Effector memory CD4-positive, alpha-beta T cell (primary cell): ENCODE measurements at places on chromosomes 6 and 20.

DNA sequence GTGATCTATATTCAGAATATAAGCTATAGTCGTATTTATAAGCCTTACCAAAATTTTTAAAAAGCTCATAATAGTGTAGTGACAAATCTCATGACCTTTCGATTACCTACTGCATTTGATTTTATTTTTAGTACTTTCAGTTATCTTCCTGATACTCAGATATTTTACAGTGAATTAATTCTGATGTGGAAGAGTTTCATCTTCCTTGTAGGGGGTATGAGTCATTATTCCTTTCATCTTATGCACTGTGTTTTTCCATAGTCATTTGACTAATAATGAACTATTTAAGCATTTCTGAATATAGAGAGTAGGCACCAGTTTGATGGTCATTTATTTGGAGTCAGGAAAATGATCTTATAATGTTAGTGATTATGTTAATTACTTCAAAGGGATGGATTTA lies 36.4 kb downstream of the HDGFL1 start:
- no peak for DNase-seq

- no peak for DNase-seq
Observed at GRCh38 chr6:85058806-85059205, 294.4 kb upstream of the TBX18 start.

- no peak for DNase-seq
Observed at GRCh38 chr6:21527731-21528130, 65.8 kb upstream of the SOX4 start.

DNA sequence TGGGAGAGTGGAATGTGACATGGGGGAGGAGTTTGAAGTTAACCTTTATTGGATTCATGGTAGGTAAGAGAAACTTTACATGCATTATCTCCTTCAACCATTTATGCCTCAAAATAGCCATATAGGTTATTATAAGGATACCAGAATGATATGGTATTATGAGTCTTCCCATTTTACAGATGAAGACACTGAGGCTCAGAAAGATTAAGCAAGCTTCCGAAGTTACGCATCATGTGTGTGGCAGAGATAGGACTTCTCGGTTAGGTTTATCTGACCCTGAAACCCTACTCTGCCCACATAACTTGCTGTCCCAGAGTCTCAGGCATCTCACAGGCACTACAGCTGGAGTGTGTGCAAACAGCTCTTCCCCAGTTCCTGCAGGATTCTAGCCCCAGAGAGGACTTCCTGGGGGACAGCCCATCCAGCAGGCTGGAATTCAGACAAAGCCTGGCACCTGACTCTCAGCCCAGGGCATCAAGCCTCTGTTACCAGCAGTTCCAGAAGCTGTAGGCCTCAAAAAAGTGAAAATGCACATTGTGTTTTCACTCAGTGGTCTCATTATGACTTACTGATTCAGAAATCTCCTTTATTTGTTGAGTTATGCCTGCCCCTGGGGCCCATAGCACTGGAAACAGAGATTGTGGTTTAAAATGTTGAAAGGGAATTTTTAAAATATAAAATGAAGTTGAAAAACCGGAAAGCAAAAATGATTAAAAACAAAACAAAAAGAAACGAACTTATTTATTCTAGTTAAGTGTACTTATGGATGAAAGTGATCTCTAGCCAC lies 512.8 kb upstream of the CHD6 start:
- DNase-seq = no peak

DNA sequence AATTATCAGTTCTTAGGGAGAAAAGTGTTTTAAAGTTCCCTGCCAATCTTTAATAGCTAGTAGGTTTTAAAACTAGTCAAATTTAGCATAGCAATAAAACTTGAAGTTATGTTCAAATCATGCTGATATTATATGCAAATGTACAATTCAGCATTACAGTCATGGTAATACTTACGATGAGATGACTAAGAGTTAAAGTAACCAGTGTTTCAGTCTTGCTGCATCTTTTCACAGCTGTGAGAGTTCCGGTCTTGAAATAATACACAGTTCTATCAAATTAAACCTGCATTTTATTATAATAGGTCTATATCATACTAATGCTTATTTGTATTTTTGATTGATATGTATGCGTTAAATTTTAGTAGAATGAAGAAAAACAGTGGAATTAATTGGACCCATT lies 26.1 kb downstream of the POPDC3 start:
- DNase-seq = no peak

DNA sequence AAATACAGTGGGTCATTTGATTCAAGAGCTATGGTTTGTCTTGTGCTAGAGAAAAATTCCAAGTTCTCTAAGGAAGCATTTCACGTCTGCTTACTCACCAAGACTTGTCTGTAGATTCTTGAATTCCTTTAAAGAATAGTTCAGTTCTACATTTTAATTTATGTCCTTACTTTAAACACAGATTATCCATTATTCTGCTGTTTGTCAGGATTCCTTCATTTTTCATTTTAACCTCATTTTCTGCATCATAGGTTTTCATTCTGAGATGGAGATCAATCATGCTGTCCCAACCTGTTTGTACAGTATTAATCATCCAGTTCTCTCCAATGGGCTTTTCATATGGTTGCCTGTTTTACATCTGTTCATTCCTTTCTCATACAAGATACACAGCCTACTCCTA lies 24.5 kb upstream of the POPDC3 start:
- no peak for DNase-seq

GRCh38 chr6:15816661-15817060 lies 153.8 kb upstream of the DTNBP1 start:
- no peak for DNase-seq

DNA sequence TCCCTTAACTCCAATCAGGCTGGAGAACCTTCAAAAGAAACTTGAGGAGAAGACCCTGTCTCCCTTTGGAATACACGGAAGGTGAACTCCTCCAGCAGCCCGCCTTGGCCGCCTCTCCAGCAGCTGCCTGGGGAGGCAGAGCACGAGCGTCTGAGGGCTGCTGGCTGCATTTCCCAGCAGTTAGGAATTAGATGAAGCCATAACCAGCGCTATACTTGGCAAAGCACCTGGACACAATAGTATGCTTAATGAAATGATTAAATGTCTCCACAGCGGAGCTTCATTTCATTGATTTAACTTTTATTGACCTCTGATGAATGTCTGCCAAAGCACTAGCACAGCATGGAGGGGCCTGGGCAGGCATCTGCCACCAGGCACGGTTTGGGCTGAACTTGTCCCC lies 73.5 kb downstream of the TMEM242 start:
- DNase-seq = no peak

DNA sequence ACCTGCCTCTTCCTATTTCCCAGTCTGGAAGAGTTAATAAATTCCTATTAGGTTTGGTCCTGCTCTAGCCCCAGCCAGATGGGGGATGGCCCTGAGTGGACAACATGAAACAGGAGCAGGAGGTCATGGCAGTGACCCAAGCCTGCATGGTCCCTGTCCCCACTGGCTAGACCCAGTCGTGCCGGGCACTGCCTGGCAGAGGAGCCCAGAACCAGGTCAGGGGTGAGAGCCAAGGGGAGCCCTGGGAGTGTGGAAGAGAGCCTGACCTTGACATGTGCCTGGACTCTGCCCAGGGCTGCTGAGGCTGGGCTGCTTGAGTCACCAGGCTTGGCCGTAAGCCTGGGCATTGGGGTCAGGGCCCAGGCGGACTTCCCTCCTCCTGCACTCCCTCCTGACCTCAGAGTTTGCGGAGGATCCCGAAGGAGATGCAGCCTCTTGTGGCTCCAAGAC lies 3.6 kb downstream of the AVP start:
- no peak for DNase-seq

- peak; percentile 60 for DNase-seq
Observed at GRCh38 chr6:2857580-2858337, 16.1 kb upstream of the SERPINB1 start.

DNA sequence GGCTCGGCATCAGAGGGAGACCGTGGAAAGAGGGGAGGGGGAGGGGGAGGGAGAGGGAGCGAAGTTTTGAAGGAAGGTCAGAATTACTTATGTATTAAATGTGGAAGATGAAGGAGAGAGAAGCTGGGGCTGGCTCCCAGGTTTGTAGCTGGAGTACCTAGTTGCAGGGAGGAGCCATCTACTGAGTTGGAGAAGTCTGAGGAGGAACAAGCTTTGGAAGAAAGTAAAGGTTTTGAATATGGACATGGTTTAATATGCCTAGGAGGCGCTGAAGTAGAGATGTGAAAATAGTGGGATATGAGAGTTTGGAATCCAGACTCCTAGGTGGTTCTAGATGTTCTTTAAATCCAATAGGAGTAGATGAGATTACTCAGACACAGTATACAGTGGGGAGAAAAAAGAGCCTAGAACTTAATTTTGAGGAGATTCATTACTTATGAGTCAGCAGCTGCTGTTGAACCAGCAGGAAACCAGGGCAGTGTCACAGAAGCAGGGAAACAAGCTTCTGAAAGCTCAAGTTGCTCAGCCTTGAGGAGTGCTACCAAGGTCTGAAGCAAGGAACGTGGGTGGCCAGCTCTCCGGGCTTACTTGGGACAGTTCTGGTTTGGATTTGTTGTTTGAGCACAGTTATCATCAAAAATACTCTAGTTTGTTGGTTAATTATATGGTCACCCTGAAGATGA lies 149.3 kb downstream of the UTRN start:
- DNase-seq = no peak

- no peak for DNase-seq
Observed at GRCh38 chr20:46222521-46223007, 85.7 kb downstream of the CDH22 start.

- no peak for DNase-seq
Observed at GRCh38 chr6:57182017-57182432, 9.9 kb downstream of the BAG2 start.

- DNase-seq = no peak
Observed at GRCh38 chr20:35899064-35899463, 55.2 kb downstream of the SCAND1 start.

GRCh38 chr6:132143258-132143657 lies 192.1 kb upstream of the CCN2 start:
- no peak for DNase-seq

- DNase-seq = no peak
Observed at GRCh38 chr6:14974372-14974771, 271.5 kb upstream of the JARID2 start.

DNA sequence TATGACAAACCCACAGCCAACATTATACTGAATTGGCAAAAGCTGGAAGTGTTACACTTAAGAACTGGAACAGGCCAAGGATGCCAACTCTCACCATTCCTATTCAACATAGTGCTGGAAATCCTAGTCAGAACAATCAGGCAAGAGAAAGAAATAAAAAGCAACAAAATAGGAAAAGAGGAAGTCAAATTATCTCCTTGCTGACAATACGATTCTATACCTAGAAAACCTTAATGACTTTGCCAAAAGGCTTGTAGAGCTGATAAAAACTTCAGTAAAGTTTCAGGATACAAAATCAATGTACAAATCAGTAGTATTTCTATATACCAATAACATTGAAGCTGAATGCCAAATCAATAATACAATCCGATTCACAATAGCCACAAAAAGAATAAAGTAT lies 32.4 kb downstream of the OR5V1 start:
- DNase-seq = no peak

- DNase-seq = no peak
Observed at GRCh38 chr6:82033631-82034211, 213.8 kb downstream of the IBTK start.

DNA sequence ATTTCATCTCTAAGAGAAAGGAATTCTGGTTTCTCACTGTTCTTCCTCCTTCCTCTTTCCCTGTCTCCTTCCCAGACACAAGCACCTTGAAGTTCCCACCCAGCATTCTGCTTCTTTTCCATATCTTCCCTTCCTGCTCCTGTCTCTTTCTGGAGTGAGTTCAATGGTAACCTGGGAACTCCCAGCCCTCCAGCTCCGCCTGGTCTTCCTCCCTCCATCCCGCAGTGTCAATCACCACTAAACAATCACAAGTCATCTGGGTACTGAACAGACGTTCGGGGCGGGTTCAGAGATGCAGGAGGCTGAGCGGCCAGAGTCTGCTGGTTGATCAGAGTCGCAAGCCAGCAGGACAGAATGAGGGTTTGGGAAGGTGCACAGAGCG lies 7.7 kb downstream of the TTBK1 start:
- no peak for DNase-seq

DNA sequence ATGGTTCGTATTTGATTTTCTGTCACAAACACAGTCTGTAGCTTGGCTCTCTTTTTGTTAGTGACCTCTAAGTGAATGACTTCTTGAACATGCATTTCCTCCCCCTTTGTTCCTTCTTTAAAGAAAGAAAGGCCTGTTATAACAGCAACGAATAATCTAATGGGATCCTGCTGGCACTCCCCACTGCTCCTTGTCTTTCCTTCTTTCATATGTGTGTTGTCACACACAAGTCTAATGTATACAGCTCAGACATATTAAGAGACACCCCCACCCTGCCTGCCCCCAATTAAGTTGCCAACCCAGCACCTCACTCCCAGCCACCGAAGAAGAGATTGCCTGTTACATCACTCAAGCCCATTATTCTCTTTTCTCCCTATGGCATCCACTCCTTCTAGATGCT lies 4.9 kb upstream of the SAMD5 start:
- no peak for DNase-seq

GRCh38 chr20:24492031-24492607 lies 22.7 kb downstream of the SYNDIG1 start:
- DNase-seq = no peak

DNA sequence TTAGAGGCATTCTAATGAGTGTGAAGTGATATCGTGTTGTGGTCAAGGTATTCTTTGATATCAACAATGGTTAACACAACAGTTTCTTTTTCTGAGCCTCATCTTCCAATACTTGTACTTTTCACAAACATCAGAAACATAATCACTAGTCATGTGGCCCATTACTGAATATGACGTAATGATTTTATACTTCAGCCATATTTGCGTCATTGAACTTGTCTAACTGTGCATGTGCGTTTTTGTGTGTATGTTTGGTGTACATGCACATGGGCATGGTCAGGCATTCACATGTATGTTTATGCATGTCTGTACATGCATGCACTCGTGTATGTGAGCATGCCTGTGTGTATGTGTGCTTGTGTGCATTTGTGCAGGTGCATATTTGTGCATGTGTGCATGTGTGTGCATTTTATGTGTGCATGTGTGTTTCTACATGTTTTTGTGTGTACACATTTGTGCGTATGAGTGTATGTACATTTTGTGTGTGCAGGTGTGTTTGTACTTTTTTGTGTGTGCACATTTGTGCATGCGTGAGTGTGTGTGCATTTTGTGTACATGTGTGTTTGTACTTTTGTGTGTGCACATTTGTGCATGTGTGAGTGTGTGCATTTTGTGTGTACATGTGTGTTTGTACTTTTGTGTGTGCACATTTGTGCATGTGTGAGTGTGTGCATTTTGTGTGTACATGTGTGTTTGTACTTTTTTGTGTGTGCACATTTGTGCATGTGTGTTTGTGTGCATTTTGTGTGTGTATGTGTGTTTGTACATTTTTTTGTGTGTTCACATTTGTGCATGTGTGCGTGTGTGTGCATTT lies 29.4 kb downstream of the PRR18 start:
- no peak for DNase-seq
